Right hindlimb (tissue), 1 donor: ENCODE measurements at places on chromosomes 6 and 20.

DNA sequence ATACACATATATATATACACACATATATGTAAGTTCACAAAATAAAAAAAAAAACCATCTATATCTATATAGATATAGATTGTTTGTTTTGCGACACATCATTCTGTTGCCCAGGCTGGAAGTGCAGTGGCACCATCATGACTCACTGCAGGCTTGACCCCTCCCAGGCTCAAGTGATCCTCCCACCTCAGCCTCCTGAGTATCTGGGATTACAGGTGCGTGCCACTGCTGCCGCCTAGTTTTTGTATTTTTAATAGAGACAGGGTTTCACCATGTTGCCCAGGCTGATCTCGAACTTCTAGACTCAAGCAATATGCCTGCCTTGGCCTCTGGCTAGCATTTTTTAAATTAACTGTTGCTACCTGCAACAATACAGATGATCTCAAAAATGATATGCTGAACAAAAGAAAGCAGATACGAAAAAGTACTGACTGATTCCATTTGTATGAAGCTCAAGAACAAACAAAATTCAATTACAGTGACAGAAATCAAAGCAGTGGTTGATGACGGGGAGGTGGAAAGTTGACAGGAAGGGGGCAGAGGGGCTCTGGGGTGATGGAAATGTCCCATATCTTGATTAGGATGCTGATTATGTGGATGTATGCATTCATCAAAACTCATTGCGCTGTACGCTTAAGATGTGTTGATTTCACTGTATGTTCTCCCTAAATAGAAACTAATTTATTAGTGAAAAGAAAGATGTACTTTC is 49.6 kb downstream of the ATXN1 start:
- DNase-seq = no peak

DNA sequence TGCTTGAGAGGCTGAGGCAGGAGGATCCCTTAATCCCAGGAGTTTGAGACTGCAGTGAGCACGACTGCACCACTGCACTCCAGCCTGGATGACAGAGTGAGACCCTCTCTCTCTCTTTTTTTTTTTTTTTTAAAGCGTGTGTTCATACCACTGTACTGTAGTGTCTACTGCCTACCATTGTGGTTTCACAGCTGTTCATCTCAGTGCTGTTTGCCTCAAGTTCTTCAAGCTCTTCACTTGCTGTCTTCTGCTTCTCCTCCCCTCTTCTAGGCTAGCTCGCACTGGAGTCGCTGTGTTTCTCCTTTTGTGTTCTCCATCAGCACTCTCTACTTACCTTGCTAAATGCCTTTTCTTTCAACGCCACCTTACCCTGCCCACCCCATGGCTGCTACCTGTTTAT is 7.4 kb downstream of the FOXO3 start:
- no peak for DNase-seq

DNA sequence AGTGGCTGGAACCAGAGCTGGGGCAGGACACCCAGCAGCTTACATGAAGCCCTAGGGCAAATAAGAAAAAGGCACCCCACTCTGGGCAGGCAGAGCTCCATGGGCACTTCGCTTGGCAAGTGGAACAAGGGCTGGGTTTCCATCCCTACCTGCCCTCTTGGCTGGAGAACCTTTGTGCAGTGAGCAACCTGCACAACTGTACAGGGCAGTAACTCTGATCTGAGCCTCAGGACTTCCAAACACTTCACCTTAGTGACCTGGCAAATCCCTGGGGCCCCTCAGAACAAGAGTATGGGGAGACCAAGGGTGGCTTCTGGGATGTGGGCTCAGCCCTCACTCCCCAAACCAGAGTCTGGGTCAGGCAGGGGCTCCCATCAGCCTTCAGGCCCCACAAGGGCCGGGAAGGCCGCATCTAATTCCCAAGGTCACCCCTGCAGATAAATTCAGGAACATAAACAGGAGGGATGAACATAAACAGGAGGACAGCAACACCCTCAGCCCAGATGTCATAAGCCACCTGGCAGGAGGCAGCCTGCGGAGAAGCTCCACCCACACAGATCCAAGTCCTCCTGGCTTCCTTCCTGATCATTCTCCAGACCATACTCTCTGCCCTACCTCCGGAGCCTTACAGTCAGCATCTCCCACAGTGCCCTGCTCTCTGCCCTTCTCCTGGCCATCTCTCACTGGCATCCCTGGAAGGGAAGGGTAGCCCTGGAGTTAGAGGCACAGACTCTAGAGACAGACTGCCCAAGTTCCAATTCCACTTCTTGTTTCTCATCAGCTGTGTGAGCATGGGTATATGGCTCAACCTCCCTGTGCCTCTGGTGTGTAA is 37.5 kb downstream of the HNF4A start:
- DNase-seq = no peak

DNA sequence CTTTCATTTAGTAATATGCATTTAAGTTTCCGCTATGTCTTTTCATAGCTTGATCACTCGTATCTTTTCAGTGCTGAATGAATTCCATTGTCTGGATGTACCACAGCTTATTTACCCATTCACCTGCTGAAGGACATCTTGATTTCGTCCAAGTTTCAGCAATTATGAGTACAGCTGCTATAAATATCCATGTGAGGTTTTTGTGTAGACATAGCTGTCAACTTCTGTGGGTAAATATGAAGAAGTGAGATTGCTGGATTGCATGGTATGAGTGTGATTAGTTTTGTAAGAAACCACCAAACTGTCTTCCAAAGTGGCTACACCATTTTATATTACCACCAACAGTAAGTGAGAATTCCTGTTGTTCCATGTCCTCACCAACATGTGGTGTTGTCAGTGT is 79.2 kb upstream of the STMND1 start:
- no peak for DNase-seq

DNA sequence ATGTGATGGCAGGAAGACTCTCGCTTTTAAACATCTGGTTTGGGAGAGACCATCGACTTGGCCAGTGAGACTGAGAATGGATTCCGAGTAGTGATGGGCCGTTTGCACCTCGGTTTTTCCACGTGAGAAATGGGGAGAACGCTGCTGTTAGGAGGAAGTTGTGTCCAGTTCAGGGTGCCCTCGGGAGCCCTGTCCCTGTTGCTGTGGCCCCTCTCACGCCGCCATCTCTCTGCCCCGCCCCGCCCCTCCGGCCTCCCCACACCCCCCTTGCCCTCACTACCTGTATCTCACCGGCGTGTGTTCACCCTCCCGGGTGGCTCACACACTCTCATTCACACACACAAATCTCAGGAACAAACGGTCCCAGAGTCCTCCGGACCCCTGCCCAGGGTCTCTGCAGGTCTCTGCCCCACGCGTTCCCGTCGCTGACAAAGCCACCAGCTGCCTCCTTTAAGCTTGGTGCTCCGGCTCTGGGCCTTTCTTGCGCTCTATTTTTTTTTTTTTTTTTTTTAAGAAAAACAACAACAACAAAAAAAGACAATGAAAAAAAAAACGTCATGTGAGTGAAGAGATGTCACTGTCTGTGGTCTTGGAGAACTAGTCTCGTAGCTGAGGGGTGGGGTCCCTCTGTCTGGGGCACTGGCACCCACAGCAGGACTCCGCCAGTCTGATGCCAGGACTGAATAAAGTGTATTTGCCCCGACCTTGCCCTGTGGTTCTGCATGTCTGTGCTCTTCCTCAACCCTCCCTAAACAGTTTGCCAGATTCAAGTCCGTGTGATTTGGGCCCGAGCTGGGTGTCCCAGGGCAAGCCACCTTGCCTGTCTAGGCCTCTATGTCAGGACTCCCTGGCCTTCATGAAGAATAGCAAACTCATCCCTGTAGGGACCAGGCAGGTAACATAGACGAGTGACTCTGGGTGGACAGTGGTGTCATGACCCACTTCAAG is 2.9 kb downstream of the SOX12 start:
- DNase-seq = no peak

- DNase-seq = no peak
Observed at GRCh38 chr6:31697555-31697954, 5.6 kb downstream of the ABHD16A start.

- no peak for DNase-seq
Observed at GRCh38 chr6:3309391-3310050, 50.8 kb downstream of the PSMG4 start.

GRCh38 chr20:11195899-11196558 is 522.2 kb upstream of the JAG1 start:
- no peak for DNase-seq

DNA sequence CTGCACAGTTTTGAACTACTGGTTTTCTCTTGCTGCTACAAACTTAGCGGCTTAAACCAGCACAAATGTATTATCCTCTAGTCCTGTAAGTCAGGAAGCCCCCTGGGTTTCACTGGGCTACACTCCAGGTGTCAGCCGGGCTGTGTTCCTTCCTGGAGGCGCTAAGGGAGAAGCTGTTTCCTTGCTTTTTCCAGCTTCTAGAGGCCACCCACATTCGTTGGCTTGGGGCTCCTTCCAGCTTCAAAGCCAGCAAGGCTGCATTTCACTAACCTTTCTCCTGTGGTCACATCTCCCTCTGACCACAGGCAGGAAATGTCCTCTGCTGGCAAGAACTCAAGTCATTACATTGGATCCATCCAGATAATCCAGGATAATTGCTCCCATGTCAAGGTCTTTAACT is 350.6 kb upstream of the PLCB4 start:
- peak; percentile 86 for DNase-seq

GRCh38 chr20:42567409-42567808 is 622.3 kb downstream of the PTPRT start:
- DNase-seq = no peak

GRCh38 chr6:16769131-16769985 is 8.1 kb upstream of the ATXN1 start:
- DNase-seq = no peak

- DNase-seq = no peak
Observed at GRCh38 chr20:822651-823573, 10.6 kb upstream of the FAM110A start.

GRCh38 chr6:138671351-138671750 is 102.2 kb upstream of the CCDC28A start:
- DNase-seq = no peak

DNA sequence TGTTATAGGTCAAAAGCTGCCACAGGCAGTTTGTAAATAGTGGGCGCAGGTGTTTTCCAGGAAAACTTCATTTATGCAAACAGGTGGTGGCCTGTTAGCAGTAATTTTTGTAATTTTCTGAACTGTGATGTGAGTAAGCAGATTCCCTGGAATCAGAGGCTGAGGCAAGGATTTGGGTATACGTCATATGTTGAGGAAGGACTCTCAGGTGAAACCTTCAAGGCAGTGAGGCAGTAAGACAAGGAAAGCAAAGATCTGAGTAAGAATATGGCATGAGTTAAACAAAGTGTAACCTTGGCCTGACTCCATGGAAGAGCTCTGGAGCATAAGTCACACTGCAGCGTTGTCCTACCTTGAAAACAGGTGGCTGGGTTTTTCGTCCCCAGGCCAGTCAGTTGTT is 291.1 kb upstream of the BTBD3 start:
- DNase-seq = no peak

- no peak for DNase-seq
Observed at GRCh38 chr6:148405894-148406293, 63.3 kb downstream of the SASH1 start.

DNA sequence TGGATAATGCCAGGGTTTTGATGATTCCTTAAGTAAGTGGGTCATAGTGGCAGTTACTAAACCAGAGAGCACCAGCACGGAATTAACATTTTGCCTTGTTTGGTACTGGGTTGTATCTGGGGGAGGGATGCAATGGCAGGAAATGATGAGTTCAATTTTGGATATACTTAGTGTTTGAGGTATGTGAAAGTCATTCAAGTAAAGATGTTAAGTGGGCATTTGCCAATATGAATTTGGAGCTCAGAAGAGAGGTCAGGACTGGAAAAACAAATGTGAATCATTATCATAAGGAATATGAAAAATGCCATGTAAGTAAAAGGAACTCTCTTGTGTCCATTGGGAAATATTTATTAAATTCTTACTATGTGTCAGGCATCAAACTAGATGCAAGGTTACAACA is 6.2 kb downstream of the PXT1 start:
- DNase-seq = no peak

GRCh38 chr20:51608061-51608460 is 65.5 kb upstream of the NFATC2 start:
- no peak for DNase-seq

DNA sequence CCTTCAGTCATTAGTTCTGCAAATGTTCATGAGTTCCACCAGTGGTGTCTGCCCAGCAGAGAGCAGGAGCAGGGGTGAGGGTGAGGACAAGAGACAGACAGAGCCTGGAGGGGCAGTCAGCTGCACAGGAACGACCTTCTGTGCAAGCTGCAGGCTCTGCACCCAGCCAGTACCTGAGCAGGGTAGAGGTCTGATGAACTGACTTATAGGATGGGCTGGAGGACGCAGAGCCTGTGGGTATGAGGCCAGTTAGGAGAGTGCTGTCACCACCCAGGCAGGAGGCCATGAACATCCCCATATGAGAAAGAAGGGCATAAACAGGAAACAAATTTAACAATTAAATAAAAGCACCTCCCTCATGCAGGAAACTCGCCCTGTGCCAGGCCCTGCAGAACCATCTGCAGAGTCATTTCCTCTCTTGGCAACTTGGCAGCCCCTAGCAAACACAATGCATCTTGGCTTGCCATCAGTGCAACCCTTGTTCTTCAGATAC is 17.9 kb downstream of the C6orf15 start:
- no peak for DNase-seq

DNA sequence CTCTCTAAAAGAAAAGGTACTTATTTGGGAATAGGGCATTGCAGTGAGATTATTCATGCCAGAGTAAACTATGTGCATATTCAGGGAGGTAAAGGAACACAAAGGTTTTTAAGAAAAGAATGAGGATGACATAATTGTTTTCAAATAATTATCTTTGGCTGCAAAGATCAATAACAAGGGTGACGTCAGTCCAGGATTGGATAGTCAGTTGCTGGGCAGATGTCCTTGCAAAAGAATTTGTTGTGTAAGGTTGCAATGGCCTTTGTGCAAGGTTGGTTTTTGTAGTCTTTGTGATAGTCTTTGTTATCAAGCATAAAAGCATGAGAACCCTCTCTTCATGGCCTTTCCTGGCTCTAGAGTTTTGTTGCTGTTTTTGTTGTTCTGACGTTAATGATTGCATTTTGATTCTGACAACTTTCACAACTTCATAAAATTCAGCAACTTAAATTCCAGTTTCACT is 17.7 kb downstream of the LOC128125822 start:
- no peak for DNase-seq

- no peak for DNase-seq
Observed at GRCh38 chr6:135267085-135267484, 86.0 kb downstream of the MYB start.

- DNase-seq = no peak
Observed at GRCh38 chr6:53746442-53747103, 48.2 kb upstream of the LRRC1 start.

GRCh38 chr6:151709329-151709728 is 98.2 kb upstream of the ESR1 start:
- no peak for DNase-seq

DNA sequence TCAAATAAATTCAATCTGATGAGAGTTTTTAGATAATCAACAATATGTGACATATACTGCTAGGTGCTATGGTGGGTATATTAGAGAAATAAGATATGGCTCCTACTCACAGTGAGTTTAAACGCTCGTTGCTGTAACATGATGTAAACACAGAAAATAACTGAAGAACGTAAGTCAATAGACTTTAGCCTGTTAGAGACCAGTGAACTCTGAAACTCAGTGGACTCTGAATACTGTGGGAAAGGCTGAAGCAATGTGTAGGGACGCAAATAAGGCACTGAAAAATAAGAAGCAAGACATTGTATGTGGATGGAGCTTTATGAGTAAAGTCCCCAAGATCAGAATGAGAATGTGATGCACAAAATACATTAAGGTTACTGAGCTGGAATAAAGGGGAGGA is 431.6 kb downstream of the TFAP2B start:
- DNase-seq = no peak
